ENCODE measurements at places on chromosomes 16 and 17.

DNA sequence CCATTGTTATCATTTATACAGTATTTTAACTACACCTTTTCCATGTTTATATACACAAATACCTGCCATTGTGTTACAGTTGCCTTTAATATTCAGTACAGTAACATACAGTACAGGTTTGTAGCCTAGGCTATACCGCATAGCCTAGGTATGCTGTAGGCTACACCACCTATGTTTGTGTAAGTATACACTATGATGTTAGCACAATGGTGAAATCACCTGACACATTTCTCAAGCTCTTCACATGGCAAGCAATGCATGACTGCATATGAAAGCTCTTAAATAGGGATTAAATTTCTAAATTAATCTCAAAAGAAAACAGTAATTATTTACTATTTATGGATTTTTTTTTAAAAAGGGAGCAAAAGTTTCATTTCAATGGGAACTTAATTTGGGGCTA lies 12.0 kb downstream of the LRRC37B start:
- DNase-seq, result no peak

DNA sequence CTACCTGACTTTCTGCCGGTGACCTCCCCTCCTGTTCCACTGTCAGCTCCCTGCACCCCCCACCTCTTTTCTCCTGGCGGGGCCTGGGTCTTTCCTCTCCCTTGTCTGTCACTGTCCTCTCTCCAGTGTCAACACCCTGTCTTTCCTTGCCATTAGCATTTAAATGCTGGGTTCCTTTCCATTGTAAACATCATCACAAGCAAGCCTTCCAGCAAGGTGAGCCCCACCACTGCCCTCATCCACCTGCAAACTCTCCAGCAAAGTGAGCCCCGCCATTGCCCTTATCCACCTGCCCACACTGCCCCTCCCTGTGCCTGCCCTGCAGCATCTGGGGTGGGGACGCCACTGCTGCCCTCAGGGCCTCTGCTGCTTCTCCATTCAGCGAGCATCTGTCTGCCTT lies 195.0 kb downstream of the ENGASE start:
- DNase-seq, result no peak

GRCh38 chr16:48011878-48012658 lies 143.7 kb downstream of the ABCC12 start:
- DNase-seq, result no peak

GRCh38 chr16:11588321-11589197 lies 1.8 kb upstream of the LITAF start:
- no peak for DNase-seq

- no peak for DNase-seq
Observed at GRCh38 chr16:24131294-24131693, 124.8 kb upstream of the CACNG3 start.

DNA sequence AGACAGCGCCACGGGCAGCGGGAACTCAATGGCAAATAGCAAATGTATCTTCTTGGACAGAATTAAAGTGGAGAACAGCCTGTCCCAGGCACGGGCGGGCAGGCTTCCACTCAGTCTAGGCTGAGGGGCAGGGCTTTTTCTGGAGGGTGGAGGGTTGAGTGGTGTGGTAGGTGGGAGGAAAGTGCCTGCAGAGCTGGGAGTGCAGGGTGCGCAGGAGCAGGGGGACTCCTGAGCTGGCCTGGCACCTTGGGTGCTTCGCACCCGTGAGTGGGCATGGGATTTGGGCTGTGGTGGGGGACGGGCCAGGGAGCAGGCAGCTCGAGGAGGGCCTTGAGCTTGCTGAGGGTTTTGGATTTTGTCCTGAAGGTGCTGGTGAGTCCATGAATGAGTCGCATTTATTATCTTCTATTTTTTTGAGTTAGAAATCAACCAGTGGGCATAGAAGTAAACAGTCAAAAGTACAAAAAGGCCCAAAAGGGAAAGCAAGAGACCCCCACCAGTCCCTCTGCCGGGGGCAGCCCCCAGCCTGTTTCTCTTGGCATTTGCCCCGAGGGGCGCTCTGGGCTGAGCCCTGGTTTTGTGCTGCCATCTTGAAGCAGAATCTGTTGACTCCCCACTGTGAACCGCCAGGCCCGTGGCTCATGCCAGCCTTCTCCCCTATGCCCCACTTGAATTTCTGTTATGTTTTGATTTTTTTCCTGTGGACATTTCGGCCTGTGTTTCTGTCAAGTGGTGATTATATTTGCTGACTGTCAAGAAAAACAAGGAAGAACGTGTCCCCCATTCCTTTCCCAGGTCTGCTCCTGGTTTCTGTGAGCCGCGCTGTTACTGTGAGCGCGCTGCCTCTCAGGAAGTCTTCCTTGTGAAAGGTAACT lies 8.2 kb downstream of the ADORA2B start:
- DNase-seq, result no peak

GRCh38 chr17:1385861-1386260 lies 14.2 kb downstream of the YWHAE start:
- DNase-seq, result no peak

DNA sequence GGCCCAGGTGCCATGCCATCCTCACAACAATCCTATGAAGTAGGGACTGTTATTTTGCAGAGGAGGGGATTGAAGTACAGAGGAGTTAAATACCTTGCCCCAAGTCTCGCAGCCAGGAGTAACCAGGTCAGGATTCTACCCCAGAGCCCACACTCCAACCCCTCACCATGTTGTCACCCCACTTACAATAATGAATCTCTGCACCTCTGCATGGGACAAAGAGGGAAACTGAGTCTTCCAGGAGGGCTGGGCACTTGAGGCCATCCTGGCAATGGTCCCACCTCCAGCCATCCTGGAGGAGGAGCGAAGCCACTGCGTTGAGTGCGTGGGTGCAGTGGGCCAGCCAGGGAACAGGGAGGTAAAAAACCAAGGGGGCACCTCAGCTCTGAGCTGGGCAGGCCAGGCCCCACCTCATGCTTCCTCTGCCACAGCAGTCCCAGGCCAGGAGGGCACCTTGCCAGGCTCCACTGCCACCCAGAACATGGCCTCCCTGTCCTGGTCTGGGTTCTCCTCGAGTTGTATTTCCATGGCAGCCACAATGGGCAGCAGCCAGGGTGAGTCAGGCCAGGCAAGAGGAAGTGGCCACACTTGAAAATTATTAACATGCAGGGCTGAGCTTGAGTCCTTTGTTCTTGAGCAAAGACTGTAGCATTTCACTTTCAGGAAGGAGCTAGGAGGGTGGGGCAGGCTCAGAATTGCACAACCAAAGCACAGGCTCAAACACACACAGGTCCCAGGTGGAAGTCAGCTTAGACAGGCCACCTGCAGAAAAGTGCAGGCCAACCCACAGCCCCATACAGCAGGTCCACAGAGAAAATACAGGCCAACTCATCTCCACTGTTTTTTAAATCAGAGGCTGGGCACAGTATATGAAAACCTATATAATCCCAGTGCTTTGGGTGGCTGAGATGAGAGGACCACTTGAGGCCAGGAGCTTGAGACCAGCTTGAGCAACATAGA lies 52.1 kb downstream of the CUEDC1 start:
- no peak for DNase-seq

DNA sequence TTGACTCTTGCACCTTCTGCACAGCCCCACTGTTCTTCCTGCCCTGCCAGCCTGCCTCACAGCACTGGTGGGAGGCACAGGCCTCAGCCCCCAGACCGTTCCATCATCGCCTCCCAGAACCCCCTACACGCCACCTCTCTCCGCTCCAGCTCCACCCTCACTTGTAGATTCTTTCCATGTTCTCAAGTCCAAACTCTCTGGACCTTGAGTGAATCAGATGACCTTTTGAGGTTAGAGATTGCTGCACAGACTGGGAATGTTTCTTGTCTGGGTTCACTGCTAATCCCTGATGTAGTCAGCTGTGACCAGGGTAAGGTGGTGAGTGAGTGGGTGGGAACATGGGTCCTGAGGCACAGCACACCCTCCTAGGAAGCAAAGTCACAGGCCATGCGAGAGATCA lies 272.4 kb downstream of the IRF8 start:
- no peak for DNase-seq

GRCh38 chr17:37064206-37064605 lies 115.5 kb downstream of the AATF start:
- DNase-seq, result no peak

DNA sequence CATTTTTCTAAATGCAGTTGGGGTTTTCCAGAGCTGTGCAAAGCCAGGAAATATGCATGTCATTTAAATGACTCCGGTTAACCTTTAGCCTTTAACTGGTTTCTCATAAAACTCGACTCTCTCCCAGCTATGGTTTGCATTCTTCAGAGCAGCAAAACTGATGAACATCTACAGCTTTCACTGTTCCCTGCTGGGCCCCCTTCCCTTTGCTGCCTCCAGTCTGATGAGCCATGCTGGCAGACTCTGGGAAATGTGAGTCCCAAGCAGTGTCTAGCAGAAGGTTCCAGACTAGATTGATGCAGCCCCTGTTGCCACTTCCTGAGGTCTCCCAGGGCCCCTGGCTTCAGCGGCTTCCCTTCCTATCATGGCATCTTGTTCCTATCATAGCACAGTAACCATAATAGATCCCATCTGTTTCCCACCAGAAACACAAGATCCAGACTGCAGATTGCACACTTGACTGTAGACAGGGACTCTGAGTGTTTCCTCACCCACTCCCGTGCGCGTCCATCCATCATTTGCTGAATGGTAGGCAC lies 135.4 kb downstream of the CLEC16A start:
- DNase-seq, result no peak

GRCh38 chr17:56914581-56915273 lies 878 bp upstream of the TRIM25 start:
- DNase-seq, result no peak

DNA sequence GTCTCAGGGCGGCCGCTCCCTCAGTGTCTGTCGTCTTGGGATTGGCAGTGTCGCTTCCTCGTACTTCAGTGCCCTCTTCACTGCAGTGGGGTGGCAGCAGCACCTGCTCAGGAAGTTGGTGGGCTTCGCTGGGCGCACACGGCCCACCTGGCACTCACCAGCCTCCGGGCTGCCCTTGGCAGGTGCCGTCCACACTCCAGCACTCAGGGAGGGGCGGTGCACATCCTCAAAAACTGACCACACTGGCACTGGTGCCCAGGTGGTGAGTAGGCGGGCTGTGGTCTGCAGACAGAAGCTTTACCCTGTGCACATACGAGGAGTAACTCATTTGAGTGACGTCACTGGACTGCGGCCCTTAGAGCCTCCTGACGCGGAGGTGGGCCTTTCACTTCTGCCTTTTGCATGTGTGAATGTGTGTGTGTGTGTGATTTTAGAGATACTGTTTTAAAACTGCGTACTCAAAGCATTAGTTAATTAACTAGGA lies 94.6 kb downstream of the BANP start:
- DNase-seq, result no peak

- DNase-seq, result no peak
Observed at GRCh38 chr17:32452281-32452680, 8.0 kb downstream of the PSMD11 start.

Data from GOT3 (cell line).